NCI-H345 (cell line): ENCODE measurements at places on chromosomes 12 and 14.

- no peak for DNase-seq
Measured at GRCh38 chr12:50641566-50641965, 122.3 kb upstream of the ATF1 start.

DNA sequence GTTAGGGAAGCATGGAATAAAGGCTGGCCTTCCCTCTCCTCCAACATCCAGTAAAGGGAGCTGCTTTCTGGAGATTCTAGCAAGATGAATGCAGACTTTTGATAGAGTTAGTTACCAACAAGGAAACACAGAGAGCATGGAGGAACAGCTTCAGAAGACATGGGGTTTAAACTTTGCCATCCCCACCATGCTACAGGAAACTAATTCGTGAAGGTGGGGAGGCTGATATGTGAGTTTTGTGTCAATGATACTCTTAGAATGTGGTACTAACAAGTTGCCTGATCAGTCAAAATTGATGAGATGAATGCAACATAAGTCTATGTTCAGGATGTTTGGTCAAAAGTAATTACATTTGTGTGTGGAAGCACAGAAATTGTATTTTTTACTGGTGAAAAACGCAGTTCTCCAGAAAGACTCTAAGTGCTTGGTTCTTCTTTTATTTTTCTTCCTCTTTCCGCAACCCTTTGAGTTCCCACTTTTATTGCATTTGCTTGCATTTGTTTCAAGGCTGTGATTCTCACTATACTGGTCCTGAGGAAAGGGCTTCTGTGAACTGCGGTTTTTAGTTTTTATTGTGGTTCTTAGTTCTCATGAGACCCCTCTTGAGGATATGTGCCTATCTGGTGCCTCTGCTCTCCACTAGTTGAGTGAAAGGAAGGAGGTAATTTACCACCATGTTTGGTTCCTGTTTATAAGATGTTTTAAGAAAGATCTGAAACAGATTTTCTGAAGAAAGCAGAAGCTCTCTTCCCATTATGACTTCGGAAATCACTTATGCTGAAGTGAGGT lies at the start of gene CLEC4A:
TSS of gene CLEC4A (plus strand) at position 494 of the 789 bp plus-strand sequence. CDS start at position 756, 262 bp downstream.
- no peak for DNase-seq

DNA sequence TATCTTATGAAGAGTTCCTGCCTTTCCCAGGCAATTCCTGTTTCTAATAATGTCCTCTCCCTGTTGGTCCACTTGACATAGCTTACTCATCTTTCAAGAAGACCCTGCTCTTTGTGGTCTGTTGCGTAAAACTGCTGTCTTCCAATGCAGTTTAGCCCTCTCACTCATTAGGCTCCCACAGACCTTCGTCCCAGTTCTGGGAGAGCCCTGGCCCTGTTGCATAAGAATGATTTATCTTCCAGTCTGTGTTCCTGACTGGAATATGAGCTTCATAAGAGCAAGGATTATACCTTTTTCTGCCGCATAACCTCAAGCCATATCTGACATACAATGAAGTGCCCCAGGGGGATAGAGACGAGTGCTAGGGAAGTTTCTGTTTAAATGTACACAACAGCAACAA lies 365.9 kb upstream of the NOVA1 start:
- DNase-seq = no peak

GRCh38 chr14:90275820-90276219 lies 19.5 kb downstream of the PSMC1 start:
- DNase-seq = no peak

DNA sequence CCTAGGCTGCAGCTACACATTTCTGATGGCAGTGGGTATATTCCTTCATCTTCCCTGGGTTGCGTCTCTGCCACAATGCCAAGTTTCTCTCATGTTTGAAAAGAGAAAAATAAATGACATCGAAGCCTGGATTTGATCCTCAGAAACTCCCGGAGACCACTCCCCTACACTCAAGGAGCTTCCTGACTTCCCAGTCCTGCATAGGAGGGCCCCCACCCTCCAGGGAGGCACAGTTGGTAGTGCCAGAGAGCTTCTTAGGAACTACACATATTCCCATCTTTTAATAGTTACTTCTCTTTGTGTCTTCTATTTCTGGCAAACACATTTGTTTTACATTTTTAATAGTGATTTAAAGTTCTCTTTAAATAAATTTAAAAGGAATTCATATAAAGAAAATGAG lies 30.7 kb downstream of the AP5M1 start:
- no peak for DNase-seq

DNA sequence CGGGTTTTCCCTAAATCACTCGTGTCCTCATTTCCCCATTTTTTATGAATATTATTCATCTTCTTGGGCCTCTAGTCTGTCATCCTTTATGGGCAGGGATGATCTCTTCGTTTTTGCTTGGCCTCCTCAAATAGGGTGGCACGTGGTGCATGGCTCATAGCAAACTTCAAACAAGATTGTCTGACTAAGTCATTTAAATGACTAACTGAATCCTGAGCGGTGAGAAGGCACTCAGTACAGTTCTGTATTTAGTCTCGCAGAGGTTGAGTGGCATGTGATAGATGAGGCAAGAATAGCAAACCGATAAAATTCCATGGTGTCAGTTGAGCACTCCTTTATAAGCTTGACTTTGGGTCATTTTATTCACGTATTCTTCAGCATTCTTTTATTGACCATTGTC lies 5.7 kb upstream of the JDP2 start:
- no peak for DNase-seq

DNA sequence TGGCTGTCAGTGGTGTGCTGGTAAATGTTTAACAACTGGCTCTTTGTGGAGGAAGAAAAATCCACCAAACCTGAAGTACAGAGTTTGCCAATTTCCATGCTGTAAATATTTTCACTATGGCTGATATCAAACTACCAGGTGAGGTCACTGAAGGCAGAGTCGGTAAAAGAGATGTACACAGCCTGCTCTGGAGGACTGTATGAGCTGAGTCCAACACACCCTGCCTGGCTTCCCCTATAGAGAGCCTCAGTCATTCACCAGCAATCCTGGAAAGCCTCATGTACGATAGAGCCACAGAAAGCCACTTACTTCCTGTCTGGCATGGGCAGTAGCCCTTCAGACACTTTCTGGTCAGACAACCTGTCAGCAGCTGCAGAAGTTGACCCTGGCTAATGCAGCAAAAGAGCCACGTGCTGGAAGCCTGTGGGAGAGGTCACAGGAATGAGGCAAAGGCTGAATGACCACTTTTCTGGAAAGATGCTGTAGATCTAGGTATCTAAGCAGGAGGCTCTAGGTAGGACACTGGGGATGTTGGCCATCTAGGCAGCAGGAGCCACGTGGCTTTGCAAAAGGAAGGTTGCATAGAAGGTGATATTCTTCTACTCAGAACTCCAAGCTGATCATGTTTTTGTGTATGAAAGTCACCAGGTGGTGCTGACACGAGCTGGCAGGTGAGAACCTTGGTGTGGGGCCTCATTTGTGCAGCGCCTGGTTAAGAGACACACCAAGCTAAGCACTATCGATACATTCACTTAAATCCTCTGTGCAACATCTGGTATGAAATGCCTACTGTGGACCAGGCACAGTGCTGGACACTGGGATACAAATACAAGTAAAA lies 553.9 kb downstream of the VRK1 start:
- no peak for DNase-seq

DNA sequence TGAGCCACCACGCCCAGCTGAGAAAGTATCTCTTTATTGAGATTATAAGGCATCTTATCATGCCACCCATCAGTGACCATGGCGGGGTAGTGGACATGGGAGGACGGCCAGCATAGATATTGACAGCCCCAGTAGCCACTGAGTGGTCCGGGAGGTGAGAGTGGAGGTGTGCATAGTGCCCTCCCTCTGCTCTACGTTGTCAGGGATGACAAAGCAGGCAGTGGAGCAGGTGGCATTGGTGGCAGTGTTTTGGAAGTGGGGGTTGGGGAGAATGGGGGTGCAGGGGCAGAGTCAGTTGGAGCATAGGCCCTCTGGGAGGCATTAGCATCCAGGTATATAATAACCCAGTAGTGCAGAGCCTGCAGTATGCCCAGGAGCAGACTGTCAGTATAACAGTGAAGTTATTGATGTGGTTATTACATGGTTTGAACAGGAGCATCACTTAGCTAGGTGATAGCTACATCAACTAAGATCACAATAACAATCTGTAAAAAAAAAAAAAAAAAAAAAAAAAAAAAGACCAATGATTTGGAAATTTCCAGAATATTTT lies 41.1 kb downstream of the GNG2 start:
- no peak for DNase-seq

DNA sequence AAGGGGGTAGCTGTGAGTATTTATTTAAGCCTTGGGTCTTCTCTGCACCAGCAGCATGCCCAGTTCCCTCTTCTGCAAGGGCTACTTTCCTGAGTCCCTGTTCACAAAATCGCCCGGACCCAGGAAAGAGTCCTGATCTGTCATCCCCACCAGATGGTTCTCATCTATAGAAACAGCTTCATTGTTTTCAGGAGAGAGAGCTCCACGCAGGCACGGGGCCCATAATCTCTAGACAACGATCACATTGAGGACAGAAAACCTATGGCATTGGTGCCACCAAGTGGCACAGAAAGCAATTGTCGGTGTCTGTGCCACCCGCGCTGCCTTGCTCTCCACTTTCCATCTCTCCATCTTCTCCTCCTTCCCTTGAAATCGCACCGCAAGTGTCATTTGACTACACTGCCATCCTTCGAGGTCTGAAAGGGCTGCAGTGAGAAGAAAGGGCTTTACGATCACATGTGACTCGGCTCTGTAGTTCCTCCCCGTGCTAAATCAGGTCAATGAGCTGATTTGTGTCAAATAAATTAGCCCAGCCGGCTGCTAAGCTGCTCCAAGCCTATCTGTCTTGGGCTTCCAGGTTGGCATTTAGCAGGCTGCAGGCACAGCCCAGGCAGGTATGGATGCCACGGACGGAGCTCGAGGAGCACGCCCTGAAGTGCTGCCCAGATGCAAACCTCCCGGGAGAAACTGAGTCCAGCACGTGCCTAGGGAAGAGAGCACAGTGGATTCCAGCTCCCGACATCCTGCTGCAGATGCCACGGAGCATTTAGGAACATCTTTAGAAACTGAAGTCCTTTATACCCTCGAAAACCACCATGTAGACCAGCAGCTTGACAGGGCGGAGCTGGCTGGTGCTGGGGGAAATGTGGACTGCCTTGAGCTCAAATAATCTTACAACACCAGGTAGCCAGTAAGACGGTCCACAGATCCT lies 28.8 kb downstream of the SPRING1 start:
- DNase-seq = peak; percentile 85

DNA sequence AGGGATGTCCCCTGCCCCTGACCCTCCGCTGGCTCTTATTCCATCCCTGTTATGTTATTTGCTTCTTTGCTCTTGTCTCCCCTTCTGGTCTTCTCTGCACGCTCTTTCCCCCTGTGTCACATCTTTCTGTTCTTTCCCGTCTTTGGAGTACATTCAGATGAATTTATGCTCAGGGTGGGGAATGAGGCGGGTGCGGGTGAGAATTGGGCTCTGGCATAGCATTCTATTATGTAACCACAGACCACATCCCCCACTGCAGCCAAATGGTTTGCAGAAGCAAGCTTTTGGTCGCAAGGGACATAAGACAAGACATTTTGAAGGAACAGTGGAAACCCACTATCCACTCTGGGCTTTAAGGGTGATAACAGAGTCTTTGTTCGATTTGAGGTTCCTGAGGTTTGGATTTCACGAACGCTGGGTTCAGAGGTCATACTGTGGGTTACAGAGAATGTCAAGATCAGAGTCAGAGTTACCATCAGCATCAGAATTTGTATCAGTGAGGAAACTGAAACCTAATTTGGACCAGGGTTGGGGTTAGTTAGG lies 3.8 kb downstream of the ENDOU start:
- no peak for DNase-seq
